ENCODE measurements at places on chromosomes 12 and 14.

GRCh38 chr14:75979648-75980565 is 1.9 kb downstream of the TGFB3 start:
- no peak for DNase-seq

- DNase-seq, result peak; percentile 25
These were observed 28.8 kb downstream of the SERPINA3 start for GRCh38 chr14:94640721-94641631.

DNA sequence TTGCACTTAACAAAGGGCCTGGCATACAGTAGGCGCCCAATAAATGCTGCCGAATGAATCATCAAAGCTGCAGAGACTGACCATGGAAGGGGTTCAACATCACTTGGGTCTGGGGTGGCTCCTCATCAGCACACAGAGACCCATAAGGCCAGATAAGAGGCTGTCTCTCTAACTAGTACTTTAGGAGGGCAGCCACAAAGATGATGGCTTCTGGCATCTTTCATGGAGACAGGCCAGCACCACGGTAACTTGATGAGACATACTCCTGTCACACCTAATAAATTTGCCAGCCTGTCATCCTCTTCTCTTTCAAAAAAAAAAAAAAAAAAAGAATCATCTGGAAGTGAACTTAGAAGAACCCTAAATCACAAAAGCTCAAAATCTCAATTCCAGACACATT is 3.4 kb downstream of the PRIMA1 start:
- DNase-seq, result no peak

DNA sequence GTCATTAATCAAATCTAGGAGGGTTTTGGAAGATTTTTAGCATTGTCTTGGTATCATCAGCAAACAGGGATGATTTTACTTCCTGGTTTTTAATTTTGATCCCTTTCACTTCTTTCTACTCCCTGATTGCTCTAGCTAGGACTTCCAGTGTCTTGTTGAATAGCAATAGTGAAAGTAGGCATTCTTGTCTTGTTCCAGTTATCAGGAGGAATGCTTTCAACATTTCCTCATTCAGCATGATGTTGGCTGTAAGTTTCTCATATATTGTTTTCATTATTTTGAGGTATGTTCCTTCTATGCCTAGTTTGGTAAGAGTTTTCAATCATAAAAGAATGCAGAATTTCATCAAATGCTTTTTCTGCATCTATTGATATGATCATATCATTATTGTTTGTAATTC is 244.2 kb upstream of the CLEC14A start:
- no peak for DNase-seq

- no peak for DNase-seq
These were observed 19.0 kb downstream of the AP5M1 start for GRCh38 chr14:57287745-57288144.

- DNase-seq, result no peak
These were observed 40.1 kb downstream of the ANO2 start for GRCh38 chr12:5904969-5905368.

- peak; percentile 59 for DNase-seq
These were observed 30.0 kb downstream of the SLC38A2 start for GRCh38 chr12:46342562-46343033.

DNA sequence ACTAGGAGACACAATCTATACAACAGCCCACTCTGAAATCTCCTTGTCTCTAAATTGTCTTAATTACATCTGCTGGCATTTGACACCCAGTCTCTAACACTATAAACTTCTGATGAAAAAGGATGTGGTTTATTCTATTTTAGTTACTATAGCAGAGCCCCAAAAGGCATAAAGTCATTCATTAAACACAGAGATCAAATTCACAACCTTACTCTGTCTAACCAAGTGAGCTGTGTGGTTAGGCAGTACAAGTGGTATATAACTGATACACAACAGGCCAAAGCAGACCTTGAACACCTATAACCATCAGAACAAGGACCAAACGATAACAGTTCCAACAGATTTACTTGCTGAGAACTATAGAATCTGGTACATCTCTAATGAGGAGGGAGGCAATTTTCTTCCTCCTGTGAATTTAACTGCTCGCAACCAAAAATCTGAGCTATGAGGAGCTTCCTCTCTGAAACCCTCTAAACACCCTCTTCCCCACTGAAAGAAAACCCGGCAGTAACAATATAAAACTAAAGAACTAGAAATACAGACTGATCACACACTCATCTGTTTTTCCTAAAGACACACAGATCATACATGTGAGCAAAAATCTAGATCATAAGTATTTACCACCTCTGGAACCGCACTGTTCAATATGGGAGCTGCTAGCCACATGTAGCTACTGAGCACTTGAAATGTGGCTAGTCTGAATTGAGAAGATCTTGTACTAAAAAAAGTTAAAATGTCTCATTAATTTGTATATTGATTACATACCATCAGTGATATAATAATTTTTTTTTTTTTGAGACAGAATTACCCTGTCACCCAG is 17.7 kb downstream of the SPPL3 start:
- no peak for DNase-seq

DNA sequence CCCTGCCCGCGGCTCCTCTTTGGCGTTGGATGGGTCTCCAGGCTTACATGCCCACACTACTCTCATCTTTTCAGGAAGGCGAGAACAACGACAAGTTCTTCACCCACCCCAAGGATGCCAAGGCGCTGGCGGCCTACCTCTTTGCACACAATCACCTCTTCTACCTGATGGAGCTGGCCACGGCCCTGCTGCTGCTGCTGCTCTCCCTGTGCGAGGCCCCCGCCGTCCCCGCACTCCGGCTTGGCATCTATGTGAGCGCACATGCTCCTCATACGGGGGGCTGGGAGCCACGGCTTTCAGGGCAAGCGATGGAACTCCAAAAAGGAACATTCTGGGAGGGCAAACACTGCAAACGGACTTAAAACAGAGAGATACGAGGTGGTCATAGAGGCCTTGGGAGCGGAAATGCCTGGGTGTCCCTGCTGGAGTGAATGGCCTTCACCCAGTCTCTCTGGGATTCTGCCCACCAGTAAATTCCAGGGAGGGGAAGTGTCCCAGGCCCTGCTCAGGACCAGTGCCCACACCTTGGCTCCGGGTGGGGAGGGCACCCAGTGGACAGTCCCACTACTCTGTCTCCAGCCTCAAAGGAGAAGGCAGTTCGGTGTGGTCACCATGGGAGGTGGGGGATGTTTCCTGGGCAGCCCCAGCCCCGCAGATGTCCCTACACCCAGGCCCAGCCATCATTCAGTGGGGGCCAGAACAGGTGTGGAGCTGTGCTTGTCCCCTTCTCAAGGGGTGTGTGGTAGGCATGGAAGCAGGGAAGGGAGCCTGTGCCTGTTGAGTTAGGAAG is 45.0 kb downstream of the TPCN1 start:
- DNase-seq, result no peak

- DNase-seq, result no peak
These were observed 63.8 kb upstream of the ACTN1 start for GRCh38 chr14:69042787-69043444.

- DNase-seq, result peak; percentile 10
These were observed 612.5 kb downstream of the FSCB start for GRCh38 chr14:43894534-43894933.

DNA sequence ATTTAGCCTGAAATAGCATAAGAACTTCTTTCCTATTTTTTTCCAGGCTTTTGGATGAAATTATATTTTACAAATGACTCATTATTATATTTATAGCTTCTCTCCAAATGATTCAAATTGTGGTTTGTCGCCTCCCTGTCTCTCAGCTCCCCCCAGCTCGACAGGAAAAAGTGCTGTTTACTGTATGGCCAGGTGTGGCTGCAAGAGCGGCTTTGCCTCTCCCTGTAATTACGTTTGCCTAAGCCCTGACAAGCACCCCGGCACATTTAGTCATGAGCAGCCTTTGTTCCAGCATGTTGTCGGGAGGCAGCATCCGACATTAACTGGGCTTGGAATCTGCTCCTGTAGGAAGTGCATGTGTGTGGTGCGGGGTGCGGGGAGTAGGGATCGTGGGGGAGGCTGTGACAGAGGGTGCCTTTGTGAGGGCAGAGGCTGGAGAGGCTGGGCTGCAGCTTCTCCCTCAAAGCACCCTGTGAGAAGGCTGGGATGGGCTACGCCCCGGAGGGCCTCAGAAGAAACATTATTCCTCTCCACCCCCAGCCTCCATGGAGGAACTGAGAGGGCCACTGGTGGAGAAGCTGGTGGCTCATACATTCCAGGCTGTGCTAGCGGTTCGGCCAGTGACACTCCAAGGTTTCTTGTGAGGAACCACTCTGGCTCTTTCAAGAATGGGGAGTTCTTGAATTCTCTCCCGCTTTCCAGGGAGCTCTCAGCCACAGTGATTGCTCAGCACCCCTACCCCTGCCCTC is 42.1 kb upstream of the CTDSP2 start:
- peak; percentile 70 for DNase-seq

GRCh38 chr14:65177551-65177950 is 75.2 kb upstream of the MAX start:
- no peak for DNase-seq

- DNase-seq, result no peak
These were observed 13.1 kb downstream of the MYBPC1 start for GRCh38 chr12:101607894-101608293.

DNA sequence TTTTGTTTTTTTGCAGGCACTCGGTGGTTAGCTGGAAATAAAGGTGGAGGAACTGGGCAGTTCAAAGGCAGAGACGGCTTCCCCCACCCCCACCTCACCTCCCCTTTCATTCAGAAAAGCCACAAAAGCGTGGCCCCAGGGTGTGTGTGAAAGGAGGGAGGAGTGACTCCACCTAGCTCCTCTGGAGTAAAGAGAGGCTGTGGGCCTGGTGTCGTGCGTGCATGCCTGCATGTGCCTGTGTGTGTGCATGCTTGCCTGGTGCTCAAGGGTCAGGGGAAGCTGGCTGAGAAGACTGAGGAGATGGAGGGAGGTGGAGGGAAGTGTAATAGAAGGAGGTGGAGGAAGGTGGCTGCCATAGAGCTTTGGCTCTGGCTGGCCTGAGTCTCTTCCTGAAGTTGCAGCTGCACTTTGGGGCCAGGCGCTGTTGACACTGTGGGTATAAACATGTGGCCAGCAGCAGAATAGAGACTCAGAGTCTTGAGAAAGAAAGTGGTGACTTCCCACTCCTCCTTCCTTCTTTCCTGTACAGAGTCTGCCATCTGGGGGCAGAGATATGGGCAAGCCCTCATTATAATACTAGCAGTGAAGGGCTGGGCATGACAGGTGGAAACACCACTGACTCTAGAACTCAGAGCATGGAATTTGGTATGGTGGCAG is 36.9 kb upstream of the SINHCAF start:
- DNase-seq, result no peak

DNA sequence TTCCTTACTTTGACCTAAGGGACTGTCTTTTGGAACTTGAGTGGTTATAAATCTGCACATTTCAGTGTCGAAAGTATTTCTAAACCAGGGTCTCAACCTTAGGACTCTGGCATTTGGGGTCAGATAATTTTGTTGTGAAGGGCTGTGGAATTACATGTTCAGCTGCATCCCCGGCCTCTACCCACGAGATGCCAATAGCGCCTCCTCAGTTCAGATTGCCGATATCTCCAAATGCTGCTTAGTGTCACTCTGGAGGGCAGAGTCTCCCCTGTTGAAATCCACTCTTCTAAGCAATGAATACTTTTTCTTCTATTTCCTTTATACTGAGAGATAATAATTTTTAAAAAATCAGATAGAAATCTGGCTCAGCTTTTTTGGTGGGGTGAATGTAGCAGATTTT is 379.4 kb upstream of the RGS6 start:
- no peak for DNase-seq

DNA sequence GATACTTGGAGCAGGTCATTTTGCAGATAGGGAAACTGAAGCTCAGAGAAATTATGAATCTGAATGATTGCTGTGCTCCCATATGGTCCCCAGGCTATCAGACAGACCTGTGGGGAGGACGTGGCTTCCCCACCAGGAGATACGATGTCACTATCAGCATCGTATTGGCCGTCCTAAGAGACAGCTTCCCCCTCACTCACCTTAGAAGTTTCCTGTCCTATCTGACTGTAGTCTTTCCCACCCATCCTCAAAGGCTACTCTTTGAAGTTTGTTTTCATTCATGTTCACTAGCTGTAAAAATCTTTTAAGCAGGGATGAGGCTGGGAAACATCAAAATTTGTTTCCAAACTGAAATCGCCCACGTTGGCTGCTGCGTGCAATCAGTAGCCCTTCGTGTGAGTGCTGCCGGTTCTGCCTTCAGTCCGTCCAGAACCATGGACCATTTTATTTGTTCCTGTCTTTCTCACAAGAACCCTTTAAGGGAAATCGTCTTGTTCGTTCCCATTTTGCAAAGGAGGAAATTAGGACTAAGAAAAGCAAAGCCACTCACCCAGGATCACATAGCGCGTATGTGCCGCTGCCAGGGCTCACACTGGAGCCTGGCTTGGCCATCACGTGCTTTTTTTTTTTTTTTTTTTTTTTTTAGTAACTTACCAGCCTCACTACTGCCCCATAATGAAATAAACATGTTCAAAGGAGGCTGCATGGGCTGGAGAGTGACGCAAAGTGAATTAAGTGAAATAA is 1.0 kb upstream of the KDM2B start:
- peak; percentile 58 for DNase-seq

DNA sequence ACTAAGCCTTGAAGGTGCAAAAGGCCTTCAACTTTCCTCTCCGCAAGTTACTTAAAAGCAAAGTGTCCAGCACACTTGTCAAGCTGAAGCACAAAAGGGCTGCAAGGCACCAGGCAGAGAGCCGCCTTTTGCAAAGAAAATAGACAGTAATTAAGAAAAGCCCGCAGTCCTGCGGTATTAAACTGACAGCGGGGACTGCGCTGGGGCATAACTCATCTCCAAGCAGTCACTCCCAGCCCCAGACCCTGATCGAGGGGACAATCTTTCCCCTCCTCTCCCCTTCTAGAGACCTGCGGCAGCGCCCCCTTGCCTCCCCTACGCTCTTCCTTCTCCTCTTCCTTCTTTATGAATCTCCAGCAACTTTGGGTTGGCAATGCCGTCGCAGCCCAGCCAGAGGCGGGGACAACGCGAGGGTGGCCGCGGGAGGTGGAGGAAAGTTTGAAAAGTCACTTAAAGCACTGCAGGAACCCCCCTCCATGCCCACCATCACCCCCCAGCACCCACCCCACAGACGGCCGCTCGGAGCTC is 200.9 kb upstream of the CAND1 start:
- peak; percentile 8 for DNase-seq

DNA sequence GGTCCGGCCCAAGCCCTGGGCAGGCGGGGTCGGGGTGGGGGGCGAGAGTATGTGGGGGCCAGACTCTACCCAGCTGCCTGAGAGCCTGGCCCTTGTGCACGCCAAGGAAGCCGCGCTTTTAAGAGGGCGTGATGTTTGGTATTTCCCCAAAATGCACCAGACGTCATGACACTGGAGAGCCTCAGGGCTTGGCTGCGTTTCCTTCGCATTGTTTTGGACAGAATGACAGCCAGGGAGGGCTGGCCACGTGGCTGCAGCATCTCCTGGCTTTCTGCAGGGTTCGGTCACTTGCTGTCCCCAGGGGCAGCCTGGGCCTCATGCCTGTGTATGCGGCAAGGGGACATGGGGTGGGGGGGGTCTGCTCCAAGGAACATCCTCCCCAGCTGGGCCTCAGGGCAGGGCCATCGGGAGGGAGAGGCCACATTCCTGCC is 16.1 kb upstream of the NUDT14 start:
- DNase-seq, result peak; percentile 54

GRCh38 chr12:128312661-128313060 is 45.7 kb downstream of the TMEM132C start:
- no peak for DNase-seq

All from ELR (cell line).